ENCODE measurements at places on chromosomes 5 and 9.
A peak's percentile ranks its signal among the peaks of the same experiment; 100 is the strongest.

GRCh38 chr9:100419166-100419565 is 7.8 kb upstream of the MSANTD3 start:
- DNase-seq: no peak

DNA sequence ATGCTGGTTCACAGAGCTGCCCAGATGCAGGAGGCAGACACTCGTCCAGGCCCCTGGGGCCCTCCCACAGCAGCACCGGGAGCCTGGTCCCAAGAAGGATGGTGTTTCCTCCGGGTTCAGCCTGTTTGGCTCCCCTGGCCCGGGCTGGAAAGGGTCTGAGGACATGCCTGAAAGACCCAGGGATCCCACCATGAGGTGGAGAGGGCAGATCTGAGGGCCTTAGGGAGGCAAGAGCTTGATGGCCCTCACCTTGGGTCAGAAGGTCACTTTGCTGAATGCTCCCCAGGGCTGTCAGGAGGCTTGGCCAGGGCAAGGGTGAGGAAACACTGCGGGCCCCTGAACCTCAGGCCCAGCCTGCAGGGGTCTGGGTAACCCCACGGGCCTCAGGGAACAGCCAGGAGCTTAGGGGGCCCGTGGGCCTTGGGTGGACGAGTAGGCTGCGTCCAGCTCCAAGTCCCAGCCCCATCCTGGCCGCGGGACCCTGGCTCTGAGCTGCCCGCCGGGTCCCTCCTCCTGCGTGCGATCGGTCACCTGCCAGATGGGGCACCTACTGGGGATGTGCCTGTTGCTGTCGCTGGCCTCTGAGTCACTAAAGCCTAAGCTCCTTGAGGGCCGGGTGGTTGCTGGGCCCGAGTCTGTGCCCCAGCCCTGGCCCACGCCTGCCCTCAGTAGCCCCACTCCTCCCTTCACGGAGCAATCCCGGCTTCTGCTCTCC is 106.2 kb downstream of the ZNF354C start:
- DNase-seq: peak; percentile 15

GRCh38 chr9:124428751-124429529 is 13.7 kb upstream of the PSMB7 start:
- no peak for DNase-seq

- DNase-seq: no peak
Measured at GRCh38 chr9:80086822-80087345, 515.1 kb downstream of the TLE4 start.

DNA sequence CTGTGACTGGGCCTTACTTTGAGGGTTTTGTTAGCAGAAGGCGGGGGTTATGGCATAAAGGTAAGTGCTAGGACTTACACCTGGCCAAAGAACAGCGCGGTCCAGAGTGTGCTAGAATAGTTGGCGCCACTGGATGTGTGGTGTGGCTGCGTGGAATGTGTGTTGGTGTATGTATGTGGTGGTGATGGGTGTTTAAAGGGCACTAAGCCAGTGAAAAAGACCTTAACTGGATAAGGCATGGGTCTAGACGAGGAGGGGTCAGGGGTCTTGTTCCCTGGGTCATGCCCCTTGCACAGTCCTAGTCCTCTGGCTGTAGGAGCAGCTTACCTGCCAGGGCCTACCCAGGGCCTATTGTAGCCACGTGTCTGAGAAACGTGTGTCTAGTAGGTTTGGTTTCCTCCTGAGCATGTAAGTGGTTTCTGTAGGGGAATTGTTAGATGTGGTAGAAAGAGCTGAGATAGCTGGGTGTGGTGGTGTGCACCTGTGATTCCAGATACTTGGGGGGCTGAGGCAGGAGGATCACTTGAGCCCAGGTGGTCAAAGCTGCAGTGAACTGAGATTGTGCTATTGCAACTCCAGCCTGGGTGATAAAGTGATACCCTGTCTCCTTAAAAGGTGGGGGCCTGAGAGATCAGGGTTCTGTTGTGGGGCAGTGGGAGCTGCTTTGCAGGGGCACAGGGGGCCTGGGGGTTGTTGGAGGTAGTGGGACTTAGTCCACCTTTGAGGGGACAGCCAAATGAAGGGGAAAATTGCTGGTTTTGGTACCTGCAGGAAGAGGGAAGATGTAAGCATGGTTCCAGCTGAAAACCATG is 55.2 kb downstream of the HSPA4 start:
- no peak for DNase-seq

GRCh38 chr9:36532353-36532752 is 40.3 kb upstream of the MELK start:
- DNase-seq: no peak

GRCh38 chr9:31824860-31825259 is 559.6 kb upstream of the ACO1 start:
- DNase-seq: no peak

GRCh38 chr9:27421577-27421976 is 102.5 kb upstream of the IFNK start:
- DNase-seq: no peak

DNA sequence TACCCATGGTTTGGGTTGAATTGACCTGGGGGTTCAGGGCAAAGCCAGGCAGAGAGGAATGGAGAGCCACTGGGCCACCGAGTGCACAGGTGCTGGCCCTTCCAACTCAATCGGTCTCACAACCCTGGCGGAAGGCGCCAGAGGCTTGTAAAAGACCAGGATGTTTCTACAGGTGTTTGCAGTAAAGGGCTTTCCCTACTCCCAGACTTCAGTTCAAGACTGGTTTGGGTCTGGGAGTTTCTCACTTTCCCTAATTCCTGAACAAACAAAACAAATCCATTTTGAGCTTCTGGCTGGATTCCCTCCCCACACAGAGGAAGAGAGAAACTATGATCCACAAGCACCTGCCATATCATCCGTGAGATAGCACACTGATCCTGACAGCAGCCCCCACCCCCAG is 125.2 kb upstream of the KLF4 start:
- DNase-seq: no peak

- DNase-seq: no peak
Measured at GRCh38 chr5:4662756-4663155, 477.4 kb upstream of the ADAMTS16 start.

GRCh38 chr9:35918780-35919179 is 9.5 kb downstream of the SPAAR start:
- no peak for DNase-seq

- no peak for DNase-seq
Measured at GRCh38 chr5:132237670-132238069, 10.0 kb upstream of the P4HA2 start.

DNA sequence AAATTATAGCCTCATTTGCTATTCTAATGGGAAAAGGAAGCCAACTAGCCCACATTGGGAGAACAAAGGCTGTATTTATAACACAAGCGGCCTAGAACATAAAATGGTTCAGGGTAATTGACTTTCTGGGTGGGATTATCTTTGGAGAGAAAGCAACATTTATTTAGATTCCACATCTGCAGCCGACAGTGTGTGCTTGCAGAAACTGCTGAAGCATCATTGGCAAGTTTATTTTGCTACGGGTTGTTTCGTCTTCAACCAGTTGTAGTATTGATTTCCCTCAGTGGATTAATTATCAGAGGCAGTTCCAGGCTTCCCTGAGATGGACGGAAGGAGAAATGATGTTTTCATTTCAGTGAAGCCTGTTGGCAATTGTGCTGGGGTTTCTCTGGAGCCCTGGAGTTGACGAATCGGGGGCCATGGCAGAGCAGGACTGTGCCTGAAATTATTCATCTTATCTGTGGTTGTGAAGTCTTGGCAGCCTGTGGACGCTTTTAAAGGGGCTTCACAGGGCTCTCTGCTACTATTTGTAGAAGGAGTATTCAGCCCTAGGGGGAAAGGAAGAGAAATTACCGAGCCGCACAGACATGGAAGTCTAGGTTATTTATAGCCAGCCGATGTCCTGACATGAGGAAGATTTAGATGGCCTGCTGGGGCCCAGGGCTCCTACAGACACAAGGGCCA is 290.6 kb upstream of the IRX4 start:
- no peak for DNase-seq

- DNase-seq: no peak
Measured at GRCh38 chr5:65506961-65507360, 25.2 kb upstream of the ADAMTS6 start.

- DNase-seq: peak; percentile 86
Measured at GRCh38 chr9:36102742-36103495, 33.6 kb upstream of the GLIPR2 start.

DNA sequence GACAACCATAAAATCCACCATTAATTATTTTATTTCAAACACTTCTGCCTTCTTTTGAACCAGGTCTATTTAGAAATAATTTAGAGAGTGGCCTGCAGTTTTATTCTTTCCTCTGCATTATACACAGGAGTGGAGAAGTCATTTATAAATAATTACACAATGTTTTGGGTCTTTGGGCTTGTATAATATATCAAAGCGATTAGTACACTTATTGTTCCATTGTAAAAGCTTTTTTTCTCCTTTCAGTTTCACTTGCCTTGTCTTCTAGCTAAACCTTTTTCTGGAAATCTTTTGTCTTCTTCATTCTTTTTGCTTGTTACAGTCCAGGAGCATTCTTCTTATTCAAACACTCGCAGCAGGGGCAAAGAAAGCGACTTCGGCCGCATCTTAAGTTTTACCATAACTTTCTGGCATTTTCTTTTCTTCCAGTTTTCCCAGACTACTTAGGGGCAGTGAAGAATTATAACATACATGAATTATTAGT is 7.3 kb upstream of the NEUROG1 start:
- no peak for DNase-seq

DNA sequence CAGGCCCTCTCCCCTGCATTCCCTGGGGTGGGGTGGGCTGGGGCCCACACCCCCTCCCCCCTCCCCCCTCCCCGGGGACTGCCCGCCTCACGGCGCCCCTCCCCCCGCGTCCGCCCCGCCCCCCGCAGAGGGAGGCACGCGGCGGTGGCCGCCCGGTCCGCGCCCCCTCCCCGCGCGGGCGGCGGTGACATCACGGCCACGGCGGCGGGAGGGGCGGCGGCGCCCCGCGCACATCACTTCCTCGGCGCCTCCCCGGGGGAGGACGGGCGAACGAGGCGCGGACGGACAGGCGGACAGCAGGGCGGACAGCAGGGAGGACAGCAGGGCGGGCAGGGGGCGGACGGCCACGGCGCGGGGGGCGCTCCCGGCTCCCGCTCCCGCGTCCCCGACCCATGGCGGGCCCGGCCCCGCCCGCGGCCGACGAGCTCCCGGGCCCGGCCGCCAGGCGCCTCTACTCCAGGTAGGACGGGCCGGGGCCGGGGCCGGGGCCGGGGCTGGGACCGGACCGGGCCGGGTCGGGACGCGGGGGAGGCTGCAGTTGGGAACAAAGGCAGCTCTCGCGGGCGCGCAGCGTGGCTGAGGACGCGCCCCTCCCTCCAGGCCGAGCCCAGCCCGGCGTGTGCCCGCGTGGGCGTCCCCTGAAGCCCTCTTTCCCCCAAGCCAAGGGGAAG is at the start of gene GPSM1:
GPSM1 (plus strand) TSS at position 236 of the 671 bp plus-strand sequence; CDS start at position 393, 157 bp downstream.
- no peak for DNase-seq

All from WTC11 (cell line).